ENCODE measurements at places on chromosomes 6 and 20. TPM values are rescaled to one million over a fixed set of nuclear protein-coding genes. Genes with fewer than 3 reads are reported as not detected.

GRCh38 chr6:22248513-22249308, 48.1 kb downstream of the PRL start:
- no peak for DNase-seq

DNA sequence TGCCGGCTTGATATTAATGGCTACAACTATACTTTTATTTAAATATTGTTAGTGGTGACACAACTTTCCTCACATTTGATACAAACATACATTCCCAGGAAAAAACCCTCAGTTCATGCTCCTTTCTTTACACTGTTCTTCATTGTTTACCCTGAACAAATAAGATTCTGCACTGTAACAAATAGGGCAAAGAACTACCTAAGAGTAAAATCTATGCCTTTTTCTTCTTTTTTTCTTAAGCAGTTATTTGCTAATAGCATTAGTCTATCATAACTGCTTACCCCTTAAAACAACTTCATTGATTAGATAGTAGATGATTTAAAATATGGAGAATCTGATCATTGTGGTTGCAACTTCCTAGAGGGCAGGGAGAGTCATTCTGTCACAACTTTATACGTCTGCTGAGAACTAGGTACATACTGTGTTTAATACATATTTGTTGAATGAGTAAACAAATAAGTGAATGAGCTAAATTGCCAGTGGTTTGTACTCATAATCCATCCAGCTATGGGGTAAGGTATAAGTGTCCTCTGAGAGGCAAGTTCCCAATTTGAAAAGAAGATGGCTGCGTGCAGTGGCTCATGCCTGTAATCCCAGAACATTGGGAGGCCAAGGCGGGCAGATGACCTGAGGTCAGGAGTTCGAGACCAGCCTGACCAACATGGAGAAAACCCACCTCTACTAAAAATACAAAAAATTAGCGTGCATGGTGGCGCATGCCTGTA, 161.0 kb downstream of the CDK19 start:
- no peak for DNase-seq

- DNase-seq, result no peak
These were observed 53.3 kb downstream of the SYNDIG1 start for GRCh38 chr20:24522452-24523330.

The TBC1D7 gene
- 10.2 TPM for total RNA-seq

GRCh38 chr6:46276576-46277142, 105.9 kb upstream of the ENPP5 start:
- no peak for DNase-seq
